ENCODE measurements at places on chromosomes 2 and 18.

DNA sequence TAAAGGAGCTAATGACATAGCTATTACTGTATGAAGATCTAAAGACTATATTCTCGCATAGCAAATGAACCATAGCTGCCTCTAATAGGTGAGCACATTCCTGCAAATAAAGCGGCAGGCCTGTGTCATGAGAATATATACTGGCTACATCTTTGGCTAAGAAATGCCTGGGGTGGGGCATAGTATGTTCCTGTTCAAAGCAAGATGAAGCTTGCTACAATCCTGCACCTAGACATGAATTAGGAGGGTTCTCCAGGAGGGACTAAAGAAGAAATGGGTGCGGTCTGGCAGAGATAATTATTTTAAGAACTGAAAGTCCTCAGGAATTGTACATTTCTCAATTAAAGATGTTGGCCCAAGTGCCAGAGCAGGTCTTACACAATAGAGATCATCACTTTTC lies 46.8 kb upstream of the PLA2R1 start:
- no peak for DNase-seq

- no peak for DNase-seq
These were observed 53.7 kb upstream of the TWSG1 start for GRCh38 chr18:9280849-9281248.

DNA sequence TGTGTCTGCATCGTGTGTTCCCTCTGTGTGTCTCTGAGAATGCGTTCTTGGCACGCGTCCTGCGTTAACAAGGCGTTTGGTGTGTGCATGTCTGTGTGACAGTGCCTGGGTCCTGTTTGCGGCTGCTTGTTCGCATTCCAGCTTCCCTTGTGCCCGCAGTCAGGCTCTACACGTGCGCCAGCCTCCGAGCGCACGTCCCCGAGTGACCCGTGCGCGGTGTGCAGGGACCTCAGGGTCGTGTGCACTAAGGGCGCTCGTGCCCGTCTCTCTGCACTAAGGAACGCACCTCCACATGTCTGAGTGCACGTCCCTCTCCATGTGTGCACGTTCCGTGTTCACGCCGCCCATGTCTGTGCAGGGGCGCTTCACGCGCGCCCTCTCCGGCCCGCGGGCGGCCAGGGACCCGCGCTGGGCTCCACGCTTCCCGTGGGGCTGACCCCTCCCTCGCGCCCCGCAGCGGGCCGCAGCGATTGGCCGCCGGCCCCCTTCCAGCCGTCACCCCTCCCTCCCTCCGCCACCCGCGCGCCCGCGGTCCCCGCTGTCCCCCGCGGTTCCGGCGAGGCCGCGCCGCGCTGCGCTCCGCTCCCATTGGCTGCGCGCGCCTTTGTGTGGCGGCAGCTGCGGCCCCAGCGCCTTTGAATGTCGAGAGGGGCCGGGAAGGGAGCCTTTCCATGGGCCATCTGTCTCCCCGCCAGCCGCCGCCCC lies 229.4 kb downstream of the HAUS1 start:
- no peak for DNase-seq

DNA sequence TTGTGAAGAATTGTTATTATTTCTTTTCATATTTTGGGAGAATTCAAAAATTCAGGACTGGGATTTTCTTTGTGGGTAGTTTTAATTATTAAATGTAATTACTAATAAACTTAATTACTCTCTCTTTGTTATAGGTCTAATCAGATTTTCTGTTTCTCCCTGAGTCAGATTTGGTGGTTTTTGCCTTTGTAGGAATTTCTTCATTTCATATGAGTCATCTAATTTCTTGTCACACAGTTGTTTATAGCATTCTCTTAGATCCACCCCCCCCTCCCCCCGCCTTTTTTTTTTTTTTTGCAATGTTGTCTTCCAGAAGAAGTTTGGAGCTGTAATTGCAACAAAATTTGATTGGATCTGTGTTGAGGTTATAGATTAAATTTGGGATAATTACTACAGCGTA lies 26.0 kb upstream of the GALR1 start:
- no peak for DNase-seq

DNA sequence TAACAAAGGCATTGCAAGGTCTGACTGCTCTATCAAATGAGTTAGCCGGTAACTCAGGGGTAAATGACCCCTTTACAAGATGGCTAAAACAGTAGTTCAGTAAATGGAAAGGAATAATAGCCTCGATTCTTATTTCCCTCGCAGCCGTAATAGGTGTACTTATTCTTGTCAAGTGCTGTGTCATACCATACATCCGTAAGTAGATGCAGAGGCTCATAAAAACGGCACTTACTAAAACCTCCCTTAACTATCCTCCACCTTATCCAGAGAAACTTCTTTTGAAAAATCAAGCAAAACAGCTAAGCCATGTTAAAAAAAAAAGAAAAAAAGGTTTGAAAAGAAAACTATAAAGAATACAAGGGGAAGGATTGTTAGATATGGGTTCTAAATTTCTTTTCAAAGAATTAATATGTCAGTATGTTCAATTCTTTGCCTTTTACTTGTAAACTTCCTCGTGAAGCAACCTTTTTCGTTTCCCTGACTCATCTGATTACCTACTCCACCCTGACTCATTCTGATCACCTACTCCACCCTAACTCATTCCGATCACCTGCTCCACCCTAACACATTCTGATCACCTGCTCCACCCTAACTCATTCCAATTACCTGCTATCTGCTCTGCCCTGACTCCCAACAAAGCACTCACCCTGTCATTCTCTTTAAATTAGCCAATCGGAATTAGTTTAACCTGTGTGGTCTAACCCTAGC lies 127.5 kb downstream of the SPAG16 start:
- no peak for DNase-seq

GRCh38 chr2:119408221-119408619 lies 23.4 kb upstream of the TMEM37 start:
- DNase-seq = no peak

DNA sequence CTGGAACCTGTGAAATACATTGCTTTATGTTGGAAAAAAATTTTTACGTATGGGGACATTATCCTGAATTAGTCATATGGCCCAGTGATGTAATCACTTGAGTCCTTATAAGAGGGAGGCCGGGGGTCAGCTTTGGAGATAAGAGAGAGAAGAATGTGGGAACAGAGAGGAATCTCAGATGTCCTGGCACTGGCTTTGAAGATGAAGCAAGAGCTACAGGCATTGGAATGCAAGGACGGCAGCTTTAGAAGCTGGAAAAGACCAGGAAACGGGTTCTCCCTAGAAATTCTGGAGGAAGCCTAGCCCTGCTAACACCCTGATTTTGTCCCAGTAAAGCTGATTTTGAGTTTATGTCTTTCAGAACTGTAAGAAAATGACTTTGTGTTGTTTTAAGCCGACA lies 1129.9 kb upstream of the GYPC start:
- DNase-seq = no peak

DNA sequence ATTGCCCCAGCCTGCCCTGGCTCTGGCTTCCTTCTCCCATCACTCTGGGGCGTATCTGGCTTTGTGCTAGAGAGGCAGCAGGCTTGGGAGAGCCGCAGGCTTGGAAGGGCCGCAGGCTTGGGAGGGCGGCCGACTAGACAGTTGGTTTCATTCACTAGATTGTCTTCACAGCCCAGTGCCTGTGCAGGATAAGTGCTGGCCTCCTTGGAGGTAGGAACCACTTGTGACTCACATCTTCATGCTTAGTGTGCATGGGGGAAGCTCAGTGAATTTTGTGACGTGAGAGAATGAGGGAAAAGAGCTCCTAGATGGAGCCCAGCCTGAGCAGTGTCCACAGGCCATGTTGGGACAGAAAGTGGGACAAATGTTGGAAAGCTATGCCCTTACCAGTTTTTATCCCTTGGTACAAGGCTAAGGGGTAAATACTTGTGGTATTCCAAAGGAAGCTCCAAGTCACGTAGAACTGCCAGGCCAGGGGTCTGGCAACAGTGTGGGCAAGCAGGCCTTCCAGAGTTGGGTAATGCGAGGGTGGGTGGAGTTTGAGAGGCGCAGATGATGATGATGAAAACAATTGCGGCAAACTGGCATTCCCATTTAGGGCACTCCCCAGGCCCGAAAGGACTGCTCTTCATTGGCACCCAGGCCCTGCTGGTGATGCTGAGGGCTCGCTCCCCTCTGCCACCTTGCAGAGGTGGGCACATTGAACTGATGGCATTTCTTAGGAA lies 100.1 kb downstream of the DDX1 start:
- DNase-seq = no peak

- DNase-seq = no peak
These were observed 15.1 kb upstream of the LMAN1 start for GRCh38 chr18:59374128-59374527.

- DNase-seq = no peak
These were observed 131.5 kb upstream of the SMAD2 start for GRCh38 chr18:48061781-48062570.

- no peak for DNase-seq
These were observed 262.0 kb downstream of the MEIS1 start for GRCh38 chr2:66696886-66697285.

DNA sequence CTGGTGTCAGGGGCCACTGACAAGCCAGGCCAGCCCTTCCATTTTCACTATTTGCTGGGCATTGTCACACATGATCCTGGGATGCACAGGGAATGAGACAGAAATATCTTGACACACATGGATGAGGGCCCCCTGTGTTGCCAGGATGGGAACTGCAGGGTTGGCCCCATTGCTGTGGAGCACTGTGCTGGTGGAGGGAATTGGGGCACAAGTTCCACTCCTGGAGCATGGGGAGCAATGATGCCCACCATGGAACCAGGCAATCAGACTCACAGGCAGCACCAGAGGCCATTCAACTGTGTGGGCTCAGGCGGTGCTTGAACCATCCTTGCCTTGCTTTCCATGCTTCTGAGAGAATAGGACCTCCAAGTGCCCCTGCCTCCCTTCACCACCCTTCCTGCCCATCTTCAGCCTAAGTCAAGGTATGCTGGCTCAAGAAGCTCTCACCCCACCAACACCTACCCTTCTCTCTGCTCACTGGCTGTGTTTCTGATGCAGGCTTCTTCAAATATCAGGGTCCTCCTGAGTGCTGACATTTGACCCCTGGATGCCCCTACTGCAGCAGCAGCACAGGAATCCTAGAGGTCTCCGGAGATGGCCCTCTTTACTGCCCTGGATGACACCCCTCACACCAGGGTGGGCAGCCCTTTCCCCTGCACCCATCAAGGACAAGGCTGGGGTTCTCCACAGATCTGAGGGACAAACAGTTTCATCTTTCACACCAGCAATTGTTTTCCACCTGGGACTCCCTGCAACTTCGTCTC lies 11.0 kb downstream of the ADRA2B start:
- DNase-seq = no peak

- DNase-seq = peak; percentile 34
These were observed 199.8 kb downstream of the CLIP4 start for GRCh38 chr2:29314816-29315571.

DNA sequence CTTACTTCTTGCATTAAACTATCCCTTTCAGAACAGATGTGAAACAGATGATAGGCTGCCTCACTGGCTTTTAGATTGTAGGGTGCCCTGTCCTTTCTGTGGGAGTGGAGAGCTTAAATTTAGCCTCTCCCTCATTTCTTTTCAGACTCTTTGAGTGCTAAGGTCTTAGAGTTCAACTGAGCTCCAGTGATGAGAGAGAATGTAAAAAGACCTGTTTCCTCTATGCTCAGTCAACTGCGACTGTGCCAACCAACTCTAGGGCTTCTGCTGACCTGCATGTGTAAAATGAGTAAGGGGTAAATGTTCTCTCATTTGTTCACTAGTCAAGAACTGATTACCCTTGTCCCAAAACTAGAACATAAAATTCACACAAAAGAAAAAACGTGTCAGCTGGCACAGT lies 104.8 kb upstream of the TGFA start:
- DNase-seq = no peak

- no peak for DNase-seq
These were observed 3.5 kb downstream of the SNTG2 start for GRCh38 chr2:953975-954686.

GRCh38 chr18:8987241-8987640 lies 115.3 kb upstream of the NDUFV2 start:
- no peak for DNase-seq

DNA sequence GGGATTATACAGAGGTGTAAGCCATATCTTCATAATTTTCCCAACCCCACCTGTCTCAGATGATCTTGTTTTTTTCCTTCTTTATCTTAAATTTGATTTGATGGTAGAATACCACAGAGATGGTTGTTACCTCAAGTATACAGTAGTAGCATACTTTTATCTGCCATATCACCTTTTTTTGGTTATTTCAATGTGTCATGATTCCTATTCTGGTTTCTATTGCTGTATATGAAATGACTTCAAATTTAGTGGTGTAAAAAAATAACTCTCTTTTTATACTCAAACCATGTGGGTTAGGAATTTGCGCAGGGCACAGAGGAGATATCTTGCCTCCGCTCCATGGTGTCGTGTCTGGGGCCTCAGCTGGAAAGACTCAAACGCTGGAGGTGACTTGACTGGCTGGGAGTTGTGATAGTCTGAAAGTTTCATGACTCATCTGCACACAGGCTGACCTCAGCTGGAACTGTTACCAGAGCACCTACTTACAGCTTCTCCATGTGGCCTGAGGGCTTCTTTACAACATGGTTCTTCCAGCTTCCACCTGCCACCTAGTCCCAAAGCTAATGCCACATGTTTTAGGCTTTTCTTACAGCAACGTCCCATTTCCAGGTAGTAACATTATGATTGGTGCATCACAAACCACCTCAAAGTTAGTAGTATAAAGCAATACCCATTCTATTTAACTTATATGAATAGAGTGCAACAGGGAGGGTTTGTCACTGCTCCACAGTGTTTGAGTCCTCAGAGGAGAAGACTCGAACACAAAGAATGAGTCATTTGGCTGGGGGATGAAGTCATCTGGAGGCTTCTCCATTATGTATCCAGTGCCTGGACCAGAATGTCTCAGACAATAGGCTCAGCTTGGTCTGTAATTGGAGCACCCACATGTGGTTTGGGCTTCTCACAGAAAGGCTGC lies 82.3 kb upstream of the XPO1 start:
- DNase-seq = no peak

Measured in activated naive CD4-positive, alpha-beta T cell (primary cell).